ENCODE measurements at places on chromosomes 7 and 10.

- no peak overlapping the region for H3K4me3 ChIP-seq
- peaks cover 12% of the 10 kb centered on the region for H3K27me3 ChIP-seq
- no peaks in the 10 kb centered on the region for H3K36me3 ChIP-seq
Measured at GRCh38 chr7:155354371-155355048, 56.8 kb downstream of the INSIG1 start.

DNA sequence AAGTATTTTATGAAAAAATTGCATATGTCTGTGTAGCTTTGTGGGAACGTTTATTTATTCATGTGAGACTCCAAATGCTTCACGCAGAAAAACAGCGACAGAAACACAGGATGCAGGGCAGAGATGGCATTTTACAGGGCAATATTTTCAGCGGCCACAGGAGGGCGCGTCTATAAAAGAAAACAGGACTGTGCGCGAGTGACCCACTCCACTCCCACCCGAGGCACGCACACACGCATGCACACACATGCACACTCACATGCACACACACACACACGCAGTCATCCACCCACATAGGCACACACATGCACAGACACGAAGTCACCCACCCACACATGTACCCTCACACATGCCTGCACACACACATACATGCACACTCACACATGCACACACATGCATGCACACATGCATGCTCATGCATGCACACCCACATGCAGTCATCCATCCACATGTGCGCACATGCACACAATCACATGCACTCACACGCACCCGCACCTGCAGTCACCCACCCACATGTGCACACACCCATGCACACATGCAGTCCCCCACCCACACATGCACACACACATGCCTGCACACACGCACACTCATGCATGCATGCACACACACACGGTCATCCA is 96.3 kb downstream of the DNAJB6 start:
- no peak overlapping the region for H3K27ac ChIP-seq
- H3K4me3 ChIP-seq = no peak overlapping the region
- no peak for DNase-seq
- no peaks in the 10 kb centered on the region for H3K27me3 ChIP-seq

- no peak overlapping the region for H3K4me3 ChIP-seq
- no peaks in the 10 kb centered on the region for H3K36me3 ChIP-seq
- peaks cover 5% of the 10 kb centered on the region for H3K4me1 ChIP-seq
- peak; percentile 90 for DNase-seq
Measured at GRCh38 chr10:110651044-110651958, 7.2 kb downstream of the RBM20 start.

GRCh38 chr10:132372516-132373095 is 24.4 kb upstream of the PWWP2B start:
- H3K27me3 ChIP-seq = no peaks in the 10 kb centered on the region
- no peak overlapping the region for H3K4me3 ChIP-seq
- H3K27ac ChIP-seq = no peak overlapping the region
- no peaks in the 10 kb centered on the region for H3K4me1 ChIP-seq
- DNase-seq = no peak

DNA sequence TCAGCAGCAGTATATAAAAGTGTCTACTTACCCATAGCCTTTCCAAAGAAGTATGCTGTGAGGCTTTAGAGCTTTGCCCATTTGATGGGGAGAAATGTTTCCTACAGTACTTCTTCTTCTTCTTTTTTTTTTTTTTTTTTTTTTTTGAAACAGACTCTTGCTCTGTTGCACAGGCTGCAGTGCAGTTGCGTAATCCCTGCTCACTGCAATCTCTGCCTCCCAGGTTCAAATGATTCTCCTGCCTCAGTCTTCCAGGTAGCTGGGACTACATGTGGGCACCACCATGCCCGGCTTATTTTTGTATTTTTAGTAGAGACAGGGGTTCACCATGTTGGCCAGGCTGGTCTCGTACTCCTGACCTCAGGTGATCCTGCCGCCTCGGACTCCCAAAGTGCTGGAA is 101.7 kb upstream of the TMEM26 start:
- no peaks in the 10 kb centered on the region for H3K27me3 ChIP-seq
- H3K4me3 ChIP-seq = no peak overlapping the region
- no peak overlapping the region for H3K27ac ChIP-seq
- no peaks in the 10 kb centered on the region for H3K4me1 ChIP-seq
- H3K36me3 ChIP-seq = no peaks in the 10 kb centered on the region

DNA sequence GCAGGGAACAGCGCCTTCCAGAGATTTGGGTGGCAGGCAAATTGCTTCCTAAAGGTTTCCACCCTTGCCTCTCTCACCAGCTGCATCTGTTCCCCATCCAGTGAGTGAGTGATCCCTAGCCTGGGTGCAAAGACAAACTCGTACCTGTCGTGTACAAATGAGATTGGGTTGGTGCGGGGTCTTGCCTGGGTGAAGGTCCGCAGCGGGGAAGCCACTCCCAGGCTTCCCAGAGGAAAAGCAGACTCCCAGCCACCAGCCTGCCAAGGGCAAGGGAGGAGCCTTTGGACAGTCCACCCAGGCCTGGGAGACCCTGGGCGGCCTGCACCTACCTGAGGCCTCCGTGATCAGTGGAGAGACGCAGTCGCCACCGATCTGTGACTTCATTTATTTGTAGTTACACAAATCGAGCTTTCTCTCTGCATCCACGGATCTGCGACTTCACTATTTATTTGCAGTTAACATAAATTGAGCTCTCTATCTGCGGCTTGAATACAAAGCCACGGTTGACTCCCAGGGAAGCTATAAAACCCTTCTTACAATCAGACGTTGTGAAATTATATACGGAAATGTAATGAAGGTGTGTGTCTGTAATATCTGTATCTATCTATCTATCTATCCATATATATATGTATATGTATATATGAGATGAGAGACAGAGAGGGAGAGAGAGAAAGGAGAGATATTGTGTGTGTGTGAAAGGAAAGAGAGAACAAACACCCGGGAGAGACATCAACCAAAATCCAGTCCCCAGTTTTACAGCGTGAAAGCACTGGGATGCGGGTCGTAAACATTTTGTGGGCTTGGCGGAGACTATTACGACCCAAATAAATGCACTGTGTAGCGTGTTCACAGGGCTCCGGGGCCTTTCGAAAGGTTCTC is 3.0 kb upstream of the HOXA7 start:
- no peak overlapping the region for H3K27ac ChIP-seq
- H3K4me1 ChIP-seq = peaks cover 3% of the 10 kb centered on the region
- no peaks in the 10 kb centered on the region for H3K36me3 ChIP-seq
- no peak overlapping the region for H3K4me3 ChIP-seq
- H3K27me3 ChIP-seq = peaks cover 92% of the 10 kb centered on the region

DNA sequence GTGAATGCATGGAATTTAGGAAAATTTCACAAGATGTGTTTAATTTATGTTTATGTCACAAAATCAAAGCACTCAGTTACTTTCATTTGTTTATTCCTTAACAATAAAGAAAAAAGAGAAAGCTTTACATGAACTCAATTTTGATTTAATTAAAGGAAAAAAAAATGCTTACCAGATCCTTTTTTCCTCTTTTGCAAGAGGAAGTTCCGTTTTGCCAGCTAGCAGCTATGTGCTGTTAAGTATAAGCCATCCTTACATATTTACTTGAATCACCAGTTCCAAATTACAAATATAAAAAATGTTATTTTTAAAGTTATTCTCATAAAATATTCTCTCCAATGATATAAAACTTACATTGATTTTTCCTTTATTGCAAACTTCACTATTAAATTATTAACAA is 12.7 kb downstream of the MRC1 start:
- DNase-seq = no peak
- H3K4me1 ChIP-seq = no peaks in the 10 kb centered on the region
- no peak overlapping the region for H3K27ac ChIP-seq
- no peak overlapping the region for H3K4me3 ChIP-seq

DNA sequence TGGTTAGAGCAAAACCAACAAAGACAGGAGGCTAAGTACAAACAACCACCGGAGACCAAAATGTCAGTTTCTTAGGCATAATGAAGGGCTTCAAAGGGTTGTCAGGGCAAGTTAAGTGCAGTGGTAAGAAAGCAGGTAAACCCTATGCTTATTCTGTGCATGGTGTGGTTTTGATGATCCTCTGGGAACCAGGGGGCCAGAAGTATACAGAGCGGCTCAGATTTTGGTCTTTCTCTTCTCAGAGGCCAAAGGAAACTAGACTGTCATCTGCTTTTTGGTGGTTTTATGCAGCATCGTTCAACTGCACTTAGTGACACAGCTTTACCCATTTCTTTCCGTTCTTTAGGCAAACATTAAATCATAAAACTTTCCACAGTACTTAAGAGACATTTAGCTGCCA is 332.7 kb upstream of the CELF2 start:
- no peak overlapping the region for H3K4me3 ChIP-seq
- H3K27ac ChIP-seq = no peak overlapping the region
- DNase-seq = no peak
- no peaks in the 10 kb centered on the region for H3K4me1 ChIP-seq
- no peaks in the 10 kb centered on the region for H3K36me3 ChIP-seq
- H3K27me3 ChIP-seq = no peaks in the 10 kb centered on the region

GRCh38 chr10:111650088-111650487 is 533.5 kb downstream of the GPAM start:
- no peaks in the 10 kb centered on the region for H3K36me3 ChIP-seq
- no peak for DNase-seq
- H3K27ac ChIP-seq = no peak overlapping the region
- no peaks in the 10 kb centered on the region for H3K27me3 ChIP-seq

- DNase-seq = no peak
- H3K36me3 ChIP-seq = no peaks in the 10 kb centered on the region
- no peak overlapping the region for H3K27ac ChIP-seq
- no peak overlapping the region for H3K4me3 ChIP-seq
Measured at GRCh38 chr10:44673245-44673983, 237.7 kb upstream of the TMEM72 start.

DNA sequence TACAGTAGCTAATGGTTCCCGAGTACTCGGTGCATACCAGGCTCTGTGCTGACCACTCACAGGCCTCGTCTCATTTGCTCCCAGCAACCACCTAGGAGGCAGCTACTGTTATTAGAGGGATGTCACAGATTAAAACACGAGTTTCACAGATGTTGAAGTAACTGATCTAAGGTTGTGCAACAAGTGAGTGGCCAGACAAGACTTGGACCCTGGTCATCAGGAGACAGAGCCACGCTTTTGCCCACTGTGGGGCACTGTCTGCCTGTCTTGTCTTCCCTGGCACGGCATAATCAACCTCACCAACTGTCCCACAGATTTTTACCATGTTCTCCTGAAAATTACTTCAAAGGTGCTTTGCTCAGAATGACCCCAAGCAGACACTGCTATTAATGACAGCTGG is 111.6 kb upstream of the HABP2 start:
- no peak overlapping the region for H3K4me3 ChIP-seq
- no peaks in the 10 kb centered on the region for H3K36me3 ChIP-seq
- H3K27ac ChIP-seq = no peak overlapping the region
- H3K27me3 ChIP-seq = peaks cover 17% of the 10 kb centered on the region

DNA sequence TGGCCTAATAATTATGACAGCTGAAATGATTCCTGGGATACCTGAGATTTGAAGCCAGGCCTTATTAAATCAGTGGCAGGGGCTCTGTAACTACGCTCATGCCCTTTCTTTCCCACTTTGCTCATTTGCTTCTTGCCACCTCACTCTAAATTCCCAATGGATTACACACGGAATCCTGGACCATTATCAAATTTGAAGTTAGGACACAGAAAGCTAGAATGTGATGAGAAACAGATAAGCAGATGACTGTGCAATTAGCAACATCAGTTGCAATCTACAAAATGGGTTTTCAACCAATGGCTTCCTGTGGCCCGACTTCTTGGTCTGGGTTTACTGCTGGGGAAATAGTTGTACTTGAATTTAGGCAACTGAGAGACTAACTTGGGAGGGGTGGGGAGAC is 374.3 kb downstream of the INHBA start:
- peak; percentile 74 for DNase-seq
- no peaks in the 10 kb centered on the region for H3K27me3 ChIP-seq
- no peak overlapping the region for H3K4me3 ChIP-seq
- no peaks in the 10 kb centered on the region for H3K36me3 ChIP-seq
- H3K27ac ChIP-seq = no peak overlapping the region

DNA sequence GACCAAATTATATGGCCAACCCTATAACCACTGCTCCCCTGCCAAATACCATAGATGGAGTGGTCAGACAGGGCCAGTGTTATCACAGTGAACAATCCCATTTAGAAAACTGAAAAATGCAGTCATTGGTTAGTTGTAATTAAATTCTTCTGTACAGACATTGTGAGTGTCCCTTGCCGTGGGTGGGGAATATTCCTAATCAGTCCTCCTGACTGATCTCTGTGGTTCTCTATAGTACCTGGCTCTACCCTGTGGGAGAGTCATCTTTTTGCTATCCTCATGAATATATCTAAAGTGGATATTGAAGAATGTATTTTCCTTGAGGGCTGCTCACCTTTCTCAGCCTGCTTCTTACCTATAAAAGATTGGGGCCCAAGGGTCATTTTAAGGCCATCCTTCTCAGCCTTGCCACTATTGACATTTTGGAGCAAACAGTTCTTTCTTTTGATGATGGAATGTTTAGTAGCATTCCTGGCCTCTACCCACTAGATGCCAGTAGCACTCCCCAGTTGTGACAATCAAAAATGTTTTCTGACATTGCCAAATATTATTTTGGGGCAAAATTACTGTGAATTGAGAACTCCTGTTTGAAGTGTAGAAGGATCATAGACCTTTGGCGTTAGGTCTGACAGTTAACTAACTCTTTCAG is 110.2 kb downstream of the MAPK8 start:
- peaks cover 10% of the 10 kb centered on the region for H3K36me3 ChIP-seq
- H3K27ac ChIP-seq = no peak overlapping the region
- H3K27me3 ChIP-seq = no peaks in the 10 kb centered on the region
- no peaks in the 10 kb centered on the region for H3K4me1 ChIP-seq
- peak; percentile 42 for DNase-seq

DNA sequence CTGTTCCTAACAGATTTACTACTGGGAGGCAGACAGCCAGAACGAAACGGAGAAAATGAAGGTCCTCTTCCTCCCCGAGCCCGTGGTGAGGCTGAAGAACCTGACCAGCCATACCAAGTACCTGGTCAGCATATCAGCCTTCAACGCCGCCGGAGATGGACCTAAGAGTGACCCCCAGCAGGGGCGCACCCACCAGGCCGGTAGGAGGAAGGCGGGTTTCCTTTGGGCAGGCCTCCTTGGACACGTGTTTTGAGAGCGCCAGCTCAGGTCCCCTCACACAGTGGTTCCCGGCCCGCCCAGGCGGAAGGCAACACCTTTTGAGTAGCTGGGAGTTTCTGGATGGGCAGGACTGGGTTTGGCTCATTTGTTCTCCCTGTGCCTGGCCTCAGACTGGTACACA is 474.0 kb upstream of the FOXK1 start:
- no peaks in the 10 kb centered on the region for H3K4me1 ChIP-seq
- no peak overlapping the region for H3K27ac ChIP-seq
- H3K4me3 ChIP-seq = no peak overlapping the region
- no peak for DNase-seq

GRCh38 chr10:14838582-14839304 is 637 bp downstream of the HSPA14 start:
- peaks cover 8% of the 10 kb centered on the region for H3K4me1 ChIP-seq
- no peaks in the 10 kb centered on the region for H3K27me3 ChIP-seq
- H3K36me3 ChIP-seq = peaks cover 25% of the 10 kb centered on the region
- peak overlapping the region; percentile 97 for H3K27ac ChIP-seq

- peaks cover 49% of the 10 kb centered on the region for H3K27me3 ChIP-seq
- no peaks in the 10 kb centered on the region for H3K36me3 ChIP-seq
- H3K4me3 ChIP-seq = no peak overlapping the region
- no peak for DNase-seq
- peaks cover 5% of the 10 kb centered on the region for H3K4me1 ChIP-seq
Measured at GRCh38 chr10:117554241-117554814, 11.8 kb downstream of the EMX2 start.

Measured in astrocyte (in vitro differentiated cells and primary cell).